DMS79 (cell line): ENCODE measurements at places on chromosomes 2 and 18.
A peak's percentile ranks its signal among the peaks of the same experiment; 100 is the strongest.

DNA sequence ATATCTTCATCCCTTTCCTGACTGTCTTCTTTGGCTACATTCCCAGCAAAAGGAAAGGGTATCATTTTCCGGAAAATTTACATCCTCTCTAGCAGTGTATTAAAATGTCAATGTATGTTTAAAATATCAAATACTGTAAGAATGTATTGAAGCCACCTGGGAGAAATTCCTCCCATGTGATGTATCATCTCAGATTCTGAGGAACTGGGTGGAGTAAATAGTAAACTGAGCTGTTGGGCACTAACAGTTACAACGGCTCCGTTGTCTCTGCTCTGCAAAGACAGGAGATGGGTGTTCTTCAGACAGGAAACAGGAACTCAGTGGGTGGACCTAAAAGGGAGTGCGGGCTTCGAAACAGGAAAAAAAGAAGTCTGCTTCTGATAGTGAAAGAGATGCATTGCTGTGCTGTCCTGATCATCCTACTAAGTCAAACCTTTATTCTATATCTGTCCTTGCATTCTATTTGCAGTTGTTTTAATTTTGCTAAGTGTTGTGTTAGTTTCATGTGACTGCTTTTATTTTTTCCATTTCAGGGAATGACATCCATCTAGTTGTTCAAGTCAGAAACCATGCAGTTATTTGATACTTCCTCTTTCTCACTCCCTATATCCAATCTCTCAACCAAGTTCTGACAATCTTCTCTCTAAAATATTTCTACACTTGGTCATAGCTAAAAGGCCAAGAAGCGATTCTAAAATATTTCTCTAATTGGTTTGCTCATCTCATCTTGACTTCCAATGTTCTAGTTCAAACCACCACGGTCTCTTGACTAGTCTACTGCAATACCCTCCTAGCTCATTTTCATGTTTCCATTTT, 19.4 kb downstream of the DOK1 start:
- no peak for DNase-seq

DNA sequence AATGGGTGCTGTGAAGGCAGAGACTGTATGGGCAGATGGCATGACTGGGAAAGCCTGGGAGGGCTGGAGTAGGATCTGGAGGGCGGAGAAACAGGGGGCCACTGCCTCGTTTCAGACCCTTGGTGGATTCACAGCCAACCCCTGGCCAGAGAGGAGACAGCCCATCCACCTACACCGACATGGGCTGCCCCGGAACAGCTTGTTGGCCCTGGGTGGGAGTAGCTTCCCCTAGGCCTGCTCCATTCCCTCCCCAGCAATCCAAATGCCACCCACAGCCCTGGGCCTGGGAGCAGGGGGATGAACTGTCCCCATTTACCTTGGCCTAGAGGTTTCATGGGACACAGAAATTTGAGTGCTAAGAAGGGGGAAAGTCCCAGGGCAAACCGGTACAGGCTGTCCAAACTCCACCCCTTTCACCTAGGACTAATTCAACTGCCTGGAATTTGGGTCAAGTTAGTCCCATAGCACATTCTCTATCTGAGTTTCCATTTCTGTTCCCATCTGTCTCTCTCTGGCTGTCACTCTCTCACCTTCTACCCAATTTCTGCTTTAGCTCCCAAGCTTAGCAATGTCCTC, 37.0 kb downstream of the LBH start:
- DNase-seq, result no peak

- DNase-seq, result no peak
Observed at GRCh38 chr18:5584746-5585417, 41.1 kb upstream of the EPB41L3 start.

- DNase-seq, result no peak
Observed at GRCh38 chr2:15704086-15704787, 112.6 kb downstream of the DDX1 start.

- DNase-seq, result no peak
Observed at GRCh38 chr2:24024018-24024417, 14.1 kb downstream of the MFSD2B start.

DNA sequence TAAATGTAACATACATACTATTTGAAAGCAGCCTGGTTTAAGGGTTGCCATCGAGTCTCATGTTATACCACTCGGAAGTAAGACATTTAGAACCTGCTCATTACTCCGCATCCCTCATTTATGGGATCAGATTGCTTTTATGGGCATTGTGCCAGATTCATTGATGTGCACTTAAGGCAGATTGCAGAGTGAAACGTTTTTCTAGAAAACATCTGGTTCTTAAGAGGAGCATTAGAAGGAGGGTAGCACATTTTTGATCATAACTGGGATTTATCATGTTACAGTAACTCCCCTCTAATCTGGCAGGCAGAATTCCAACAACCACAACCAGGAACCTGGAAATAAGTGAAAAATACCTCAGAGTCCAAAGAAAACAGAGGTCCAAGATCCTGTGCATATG, 74.2 kb upstream of the GALNT3 start:
- peak; percentile 46 for DNase-seq

GRCh38 chr2:25302758-25303375, 38.9 kb downstream of the DNMT3A start:
- DNase-seq, result no peak
